COR-L47 (cell line): ENCODE measurements at places on chromosomes 11 and 22.

- no peak for DNase-seq
Observed at GRCh38 chr11:71335371-71335770, 83.0 kb upstream of the SHANK2 start.

DNA sequence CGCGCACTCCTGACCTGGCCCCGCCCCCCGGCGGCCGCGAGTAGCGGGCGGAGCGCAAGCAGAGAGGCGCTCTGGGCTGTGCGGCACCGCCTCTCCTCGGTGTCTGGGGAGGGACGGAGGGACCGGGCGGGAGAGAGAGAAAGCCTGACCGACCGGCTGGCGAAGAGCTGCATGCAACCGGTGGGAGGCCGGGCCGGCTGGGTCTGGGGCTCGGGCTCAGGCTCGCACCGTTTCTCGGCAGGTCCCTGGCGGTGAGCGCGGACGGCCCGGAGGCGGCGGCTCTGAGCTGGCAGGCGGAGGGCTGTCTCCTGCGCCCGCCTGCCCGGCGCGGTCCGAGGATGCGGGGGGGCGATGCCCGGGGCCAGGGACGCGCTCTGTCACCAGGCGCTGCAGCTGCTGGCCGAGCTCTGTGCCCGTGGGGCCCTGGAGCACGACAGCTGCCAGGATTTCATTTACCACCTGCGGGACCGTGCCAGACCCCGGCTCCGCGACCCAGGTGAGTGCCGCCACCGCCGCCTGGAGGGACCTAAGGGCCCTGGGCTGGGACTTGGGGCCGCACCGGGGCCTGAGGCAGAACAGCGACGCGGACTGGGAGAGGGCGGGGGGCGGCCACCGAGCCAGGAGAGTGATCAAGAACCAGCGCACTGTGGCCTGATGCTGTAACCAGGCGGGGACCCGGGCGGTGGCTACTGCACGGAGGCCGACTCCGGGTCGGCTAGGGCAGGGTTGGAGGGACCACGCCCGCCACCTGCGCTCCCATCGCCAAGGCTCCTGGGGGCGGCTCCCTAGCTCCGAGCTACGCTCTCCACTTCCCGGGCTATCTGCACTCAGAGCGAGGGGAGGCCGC, at the start of gene SYT9:
Gene SYT9 (plus strand): TSS at position 69 of the 847 bp plus-strand sequence. CDS start 283 bp downstream, at position 352.
- no peak for DNase-seq

DNA sequence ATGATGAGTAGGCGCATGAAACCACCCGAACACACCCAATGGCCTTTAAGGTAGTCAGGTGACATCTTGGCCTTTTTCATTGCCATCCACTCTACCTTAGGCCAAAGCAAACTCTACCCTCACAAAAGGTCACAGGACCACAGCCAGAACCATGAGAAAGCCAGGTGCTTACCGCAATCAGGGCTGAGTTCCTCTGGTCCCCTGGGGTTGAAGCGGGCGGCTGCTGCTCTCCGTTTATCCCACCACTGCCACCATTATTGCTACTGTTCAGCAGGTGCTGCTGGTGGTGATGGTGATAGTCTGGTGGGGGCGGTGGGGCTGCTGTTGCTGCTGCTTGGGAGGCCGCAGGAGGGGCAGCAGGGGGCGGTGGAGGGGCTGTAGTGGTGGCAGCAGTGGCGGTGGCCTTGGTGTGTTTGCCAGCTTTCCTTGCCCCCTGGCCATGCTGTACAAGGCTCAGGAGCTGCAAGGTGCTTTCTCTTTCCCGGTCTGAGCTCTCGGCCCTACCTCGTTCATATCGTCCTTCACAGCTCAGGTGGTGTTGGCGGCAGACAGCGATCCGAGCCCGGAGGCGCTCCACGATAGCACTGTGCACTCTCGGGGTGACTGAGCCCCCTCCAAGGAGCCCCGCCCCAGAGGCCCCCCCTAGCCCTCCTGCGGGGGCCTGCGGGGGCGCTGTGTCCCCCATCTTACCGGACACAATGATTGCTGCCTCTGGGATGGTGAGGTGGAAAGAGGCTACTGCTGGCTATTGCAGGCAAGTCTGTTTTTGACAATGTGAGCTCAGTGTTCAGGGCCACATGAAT, 1.6 kb downstream of the MAML2 start:
- no peak for DNase-seq

GRCh38 chr11:12749442-12749841, 75.2 kb downstream of the TEAD1 start:
- no peak for DNase-seq

GRCh38 chr22:30390974-30391691, 3.9 kb upstream of the RNF215 start:
- DNase-seq: peak; percentile 71

- DNase-seq: no peak
Observed at GRCh38 chr22:28791841-28792490, 8.4 kb downstream of the XBP1 start.

GRCh38 chr11:16286095-16286494, 70.3 kb downstream of the SOX6 start:
- DNase-seq: no peak

- no peak for DNase-seq
Observed at GRCh38 chr11:95066716-95067038, at the start of gene SRSF8. Gene SRSF8, plus strand, starts transcription at chr11:95066919. Its CDS starts 308 bp downstream, at chr11:95067227.

DNA sequence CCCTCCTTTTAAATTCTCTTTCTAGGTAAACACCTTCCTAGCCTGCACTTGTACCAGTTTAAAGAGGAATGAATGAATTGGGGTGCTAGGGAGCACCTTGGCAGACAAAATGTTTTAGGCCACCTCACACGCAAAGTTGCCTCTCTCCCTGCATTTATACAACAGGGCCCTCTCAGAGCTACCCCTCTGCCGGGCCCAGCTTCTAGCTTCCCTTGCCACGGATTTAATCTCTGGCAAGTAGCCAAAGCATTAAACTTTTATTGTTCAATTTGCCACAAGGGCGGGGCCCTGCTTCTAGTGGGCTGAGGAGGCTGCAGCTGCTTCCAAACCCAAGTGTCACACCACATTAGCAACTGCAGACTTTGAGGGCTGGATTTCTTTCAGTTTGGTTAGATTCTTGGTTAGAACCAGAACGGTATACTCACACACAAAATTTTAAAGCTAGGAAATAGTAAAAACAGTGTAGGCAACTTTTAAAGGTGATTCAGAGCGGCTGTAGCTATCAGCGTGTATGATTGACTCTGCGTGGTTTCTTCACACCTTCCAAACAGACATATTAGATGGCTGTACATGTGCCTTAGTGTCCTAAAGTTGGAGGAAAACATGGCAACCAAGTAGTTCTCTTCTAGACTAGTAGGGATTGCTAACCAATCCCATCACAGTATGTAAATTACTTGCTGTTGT, 6.5 kb downstream of the KREMEN1 start:
- peak; percentile 76 for DNase-seq

GRCh38 chr11:80773919-80774318, 1333.1 kb upstream of the TENM4 start:
- no peak for DNase-seq

GRCh38 chr11:130513132-130513531, 64.7 kb downstream of the ADAMTS15 start:
- DNase-seq: no peak

DNA sequence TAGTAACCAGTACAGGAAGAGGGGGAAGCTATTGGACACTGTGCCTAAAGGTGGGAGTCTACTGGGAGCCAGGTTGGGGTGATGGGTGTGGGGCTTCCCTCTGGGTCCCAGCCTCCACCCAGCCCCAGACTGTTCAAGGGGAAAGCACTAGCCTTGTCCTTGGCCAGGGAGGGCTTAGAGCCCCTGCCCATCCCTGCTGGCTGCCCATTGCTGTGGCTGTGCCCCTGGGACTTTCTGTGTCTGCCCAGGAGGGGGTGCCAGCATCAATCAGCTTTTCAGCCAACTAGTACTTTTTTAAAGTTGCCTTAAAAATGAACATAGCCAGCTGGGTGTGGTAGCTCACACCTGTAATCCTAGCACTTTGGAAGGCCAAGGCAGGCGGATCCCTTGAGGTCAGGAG, 19.9 kb downstream of the INCENP start:
- DNase-seq: no peak

- no peak for DNase-seq
Observed at GRCh38 chr11:36362902-36363301, 66.8 kb downstream of the PRR5L start.

DNA sequence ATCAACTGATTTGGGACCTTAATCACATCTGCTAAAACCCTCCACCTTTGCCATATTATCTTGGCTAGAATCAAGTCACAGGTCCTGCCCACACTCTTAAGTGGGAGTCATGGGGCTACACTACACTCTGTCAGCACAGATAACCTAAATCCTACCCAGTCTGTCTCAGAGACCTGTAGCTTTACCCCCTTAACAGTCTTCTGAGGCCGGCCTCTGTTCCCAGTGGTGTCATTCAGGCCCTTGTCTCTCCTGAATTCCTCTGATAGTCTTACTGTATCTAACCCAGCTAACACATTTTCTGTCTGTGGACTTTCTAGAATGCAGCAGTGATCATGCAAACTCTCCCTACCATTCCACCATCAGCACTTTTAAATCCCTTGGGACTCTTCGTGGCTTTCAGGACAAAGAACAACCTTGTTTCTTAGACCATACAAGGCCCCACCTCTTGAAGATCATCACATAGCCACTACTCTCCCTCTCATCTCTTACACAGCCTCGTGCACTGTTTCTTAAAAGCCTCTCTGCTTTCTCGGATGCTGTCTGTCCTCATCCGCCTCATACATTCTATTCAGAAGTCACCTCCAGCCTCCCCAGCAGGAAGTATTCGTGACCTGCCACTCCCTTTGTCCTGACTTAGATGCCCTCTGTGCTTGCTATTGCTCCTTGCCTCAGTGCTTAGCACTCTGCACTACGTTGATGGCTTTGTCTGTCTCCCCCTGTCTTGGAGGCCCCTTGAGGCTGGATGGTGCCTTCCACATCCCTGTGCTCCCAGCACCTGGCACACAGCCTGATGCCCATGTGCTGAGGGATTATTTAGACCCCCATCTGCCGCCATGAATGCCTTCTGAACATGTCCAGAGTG, 57.9 kb downstream of the PANX1 start:
- no peak for DNase-seq

- DNase-seq: no peak
Observed at GRCh38 chr11:12770966-12771597, 96.9 kb downstream of the TEAD1 start.

- no peak for DNase-seq
Observed at GRCh38 chr11:71188073-71188472, 64.3 kb downstream of the SHANK2 start.

- DNase-seq: no peak
Observed at GRCh38 chr22:47176573-47177333, 414.3 kb downstream of the TBC1D22A start.

DNA sequence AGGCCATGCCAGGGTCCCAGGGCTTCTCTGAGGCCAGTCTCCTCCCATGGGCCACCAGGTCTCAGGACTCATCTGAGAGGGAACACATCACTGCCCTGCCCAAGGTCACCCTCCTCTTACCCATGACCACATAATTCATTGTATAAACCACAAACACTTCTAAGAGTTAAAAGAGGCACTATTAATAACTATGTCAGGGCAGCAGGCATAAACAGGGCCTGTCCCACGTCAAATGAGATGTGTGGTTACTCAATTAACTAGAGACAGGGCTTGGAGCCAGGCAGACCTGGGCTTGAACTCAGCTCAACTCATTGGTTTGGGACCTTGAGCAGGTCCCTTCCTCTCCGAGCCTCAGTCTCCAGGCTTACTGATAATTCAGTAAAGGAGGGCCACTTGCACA, 33.1 kb downstream of the ARAP1 start:
- no peak for DNase-seq

GRCh38 chr22:26777156-26777801, 119.9 kb downstream of the MIAT start:
- DNase-seq: no peak

DNA sequence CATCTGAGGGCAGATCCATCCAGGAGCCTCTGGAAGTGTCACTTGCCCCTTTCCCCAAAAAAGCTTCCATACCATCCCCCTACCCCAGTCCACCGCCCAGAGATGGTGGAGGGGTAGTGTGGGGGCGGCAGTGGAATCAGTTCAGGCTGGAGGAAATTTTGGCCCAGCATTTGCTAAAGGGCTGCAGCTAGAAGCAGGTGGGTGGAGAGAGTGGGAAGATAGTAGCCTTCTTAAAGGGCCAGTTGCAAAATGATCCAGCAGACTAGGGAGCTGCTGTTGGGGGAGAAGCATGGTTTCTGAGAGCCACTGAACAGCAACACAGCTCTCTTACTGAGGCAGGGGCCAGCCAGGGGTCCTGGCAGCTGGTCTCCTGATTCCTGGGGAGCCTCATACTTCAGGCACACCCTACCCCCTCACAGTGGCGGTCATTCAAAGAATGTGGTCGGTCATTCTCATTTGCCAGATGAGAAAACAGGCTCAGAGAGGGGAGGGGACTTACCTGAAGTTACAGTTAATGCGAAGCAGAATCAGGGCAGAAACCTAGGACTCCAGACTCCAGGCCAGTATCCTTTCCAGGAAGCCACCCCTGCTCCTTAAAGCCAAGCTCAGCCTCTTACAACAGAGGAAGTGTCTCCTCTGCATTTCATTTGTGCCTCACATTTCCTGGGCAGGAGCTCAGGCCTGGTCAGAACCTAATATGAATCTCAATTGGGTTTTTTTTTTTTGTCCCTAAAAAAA, 5.4 kb downstream of the SEC14L2 start:
- no peak for DNase-seq

DNA sequence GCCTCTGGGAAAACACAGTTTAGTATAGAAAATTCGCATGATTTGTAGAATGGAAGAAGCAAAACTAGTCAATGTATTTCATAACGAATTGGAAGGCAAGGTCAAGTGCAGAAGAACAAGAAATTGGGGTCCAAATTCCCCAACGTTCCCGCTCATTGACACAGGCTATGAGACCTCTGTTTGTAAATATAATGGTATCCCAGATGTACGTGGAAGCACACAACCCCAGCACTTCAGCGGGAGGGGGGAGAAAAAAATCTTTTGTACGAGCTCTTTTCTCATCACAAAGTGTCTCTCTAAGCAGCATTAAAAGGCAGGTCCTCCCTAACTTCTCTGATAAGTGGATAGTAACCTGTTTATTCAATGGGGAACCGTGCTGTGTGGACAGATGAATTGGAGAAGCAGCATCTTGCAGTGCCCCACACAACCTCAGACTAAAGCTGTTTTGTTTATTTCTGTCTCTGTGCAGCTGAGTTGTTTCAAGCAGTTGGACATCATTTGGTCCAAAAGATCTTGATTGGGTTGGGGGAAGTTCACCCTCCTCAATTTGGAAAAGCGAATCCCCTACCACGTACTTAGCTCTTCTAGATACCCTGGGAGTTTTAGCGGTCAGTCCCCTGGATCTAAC, 1.1 kb upstream of the GAB2 start:
- DNase-seq: no peak

DNA sequence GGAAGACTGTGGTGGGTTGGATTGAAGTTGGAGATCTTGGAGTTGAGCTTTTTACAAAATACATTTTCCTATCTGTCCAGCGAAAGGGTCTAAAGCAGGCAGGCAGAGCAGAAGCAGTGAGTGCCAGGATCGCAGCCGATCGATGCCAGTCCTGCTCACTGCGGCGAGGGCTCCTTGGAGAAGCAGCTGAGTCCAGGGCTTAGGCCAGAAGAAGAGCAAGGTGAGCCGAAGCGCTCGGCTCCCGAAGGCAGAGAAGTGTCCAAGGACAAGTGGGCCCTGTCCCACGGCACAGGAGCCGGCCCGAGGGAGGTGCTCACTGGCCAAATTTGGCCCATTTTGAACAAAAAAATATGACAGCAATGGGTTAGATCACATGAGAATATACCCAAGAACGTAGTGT, 637.8 kb downstream of the BRD1 start:
- DNase-seq: no peak

- no peak for DNase-seq
Observed at GRCh38 chr22:39419911-39420310, 20.3 kb downstream of the TAB1 start.

GRCh38 chr11:13302420-13302958, 24.9 kb downstream of the BMAL1 start:
- DNase-seq: no peak
